Glutamatergic neuron (in vitro differentiated cells): ENCODE measurements at places on chromosomes 3 and 15. TPM values are rescaled to one million over a fixed set of nuclear protein-coding genes. Genes with fewer than 3 reads are reported as not detected.

The ITPKA gene
- 1.1 TPM for total RNA-seq

DNA sequence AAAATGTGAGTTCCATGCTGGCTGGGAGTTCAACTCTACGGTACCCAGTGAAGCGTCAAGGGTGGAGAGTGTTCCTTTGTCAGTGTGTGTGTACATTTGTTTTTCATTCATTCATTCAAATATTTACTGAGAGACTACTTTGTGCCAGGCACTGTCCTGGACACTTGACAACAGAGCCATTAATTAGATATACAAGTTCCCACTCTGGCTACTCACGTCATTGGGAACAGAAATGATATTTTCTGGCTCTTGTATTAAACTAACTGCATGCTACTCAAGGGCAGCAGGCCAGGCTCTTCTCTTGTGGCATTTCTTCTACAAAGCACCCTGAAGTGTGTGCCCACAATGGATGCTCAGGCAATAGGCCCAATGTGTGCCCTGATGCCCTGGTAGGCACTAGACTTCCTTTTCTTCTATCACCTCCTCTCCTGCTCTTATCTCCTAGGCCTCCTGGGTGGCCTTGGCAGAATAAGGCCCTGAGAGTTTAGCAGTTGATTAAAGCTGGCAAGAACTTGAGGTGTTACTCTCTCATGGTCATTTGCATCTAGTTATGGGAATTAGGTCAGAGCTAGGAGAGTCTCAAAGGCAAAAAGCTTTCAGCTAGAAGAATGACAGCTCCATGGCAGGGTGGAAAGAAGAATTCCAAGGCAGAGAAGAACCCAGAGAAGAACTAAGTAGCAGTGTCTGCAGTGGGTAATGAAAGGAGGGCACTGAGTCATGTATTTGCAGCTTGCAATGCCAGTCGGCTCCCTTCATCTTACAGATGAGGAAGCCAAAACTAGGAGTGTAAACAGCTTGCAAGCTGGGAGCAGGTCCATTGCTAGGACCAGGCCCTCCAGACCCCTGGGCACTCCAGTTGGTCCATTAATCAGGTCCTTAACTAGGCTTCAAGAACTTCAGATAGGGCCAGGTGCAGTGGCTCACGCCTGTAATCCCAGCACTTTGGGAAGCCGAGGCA lies 14.0 kb upstream of the SMAD3 start:
- DNase-seq = no peak

DNA sequence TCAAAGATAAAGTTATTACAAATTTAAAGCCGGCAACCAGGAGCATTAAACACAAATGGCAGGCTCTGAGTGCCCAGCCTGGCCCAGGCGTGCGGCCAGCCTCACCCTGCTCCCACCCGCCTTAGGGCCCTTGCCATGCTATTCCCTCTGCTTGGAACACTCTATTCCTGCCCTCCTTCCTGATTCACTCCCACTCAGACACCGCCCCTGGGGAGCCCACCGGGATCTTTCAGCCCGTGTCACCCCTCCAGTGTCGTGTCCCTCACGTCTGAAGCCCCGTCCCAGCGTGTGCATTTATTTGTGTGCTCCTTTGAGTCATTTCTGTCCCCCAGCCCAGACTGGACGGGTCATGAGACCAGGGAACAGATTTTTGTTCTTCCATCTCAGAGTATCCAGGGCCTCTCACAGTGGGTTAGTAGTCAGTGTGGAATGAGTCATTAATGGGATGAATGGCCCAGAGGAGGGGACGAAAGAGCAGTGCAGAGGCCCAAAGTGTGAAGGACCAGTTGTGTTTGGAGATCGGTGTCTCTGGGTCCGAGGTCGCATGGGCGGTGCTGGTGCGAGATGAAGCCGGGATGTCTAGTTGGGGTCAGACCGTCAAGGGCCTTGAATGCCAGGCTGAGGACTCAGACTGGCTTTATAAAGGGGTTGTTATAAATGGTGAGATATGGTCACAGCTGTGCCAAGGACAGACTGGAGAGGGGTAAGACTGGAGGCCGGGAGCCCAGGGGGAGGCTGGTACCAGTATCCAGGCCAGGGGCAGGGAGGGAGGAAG lies 58.9 kb upstream of the SLC6A6 start:
- DNase-seq = no peak

GRCh38 chr15:59447367-59447766 lies 9.4 kb downstream of the FAM81A start:
- no peak for DNase-seq

DNA sequence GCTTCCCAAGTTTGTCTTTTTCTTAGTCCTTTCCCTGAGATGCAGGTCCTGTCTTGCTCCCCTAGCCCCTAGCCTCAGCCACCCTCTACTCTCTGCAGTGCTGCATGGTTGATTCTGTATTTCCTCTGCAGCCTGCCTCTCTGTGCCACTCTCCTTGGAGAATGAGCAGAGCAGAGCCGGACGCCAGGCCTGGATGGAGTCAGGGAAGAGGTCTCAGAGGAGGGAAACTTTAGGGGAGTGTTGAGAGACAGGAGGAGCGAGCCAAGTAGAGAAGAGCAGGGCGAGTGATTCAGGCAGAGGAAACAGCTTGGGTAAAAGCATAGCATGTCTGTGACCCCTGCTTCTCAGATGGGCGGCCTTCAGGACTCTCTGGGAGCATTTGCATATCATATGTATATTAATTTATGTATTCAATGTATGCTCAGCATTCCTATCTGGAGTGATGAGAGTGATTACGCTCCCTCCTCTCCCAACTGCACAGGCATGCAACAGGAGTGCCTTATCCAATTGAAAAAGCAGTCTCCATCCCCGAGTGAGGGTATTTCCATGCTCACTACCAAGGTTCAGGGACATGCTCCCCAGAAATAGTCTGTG lies 166.7 kb downstream of the RORA start:
- DNase-seq = no peak

DNA sequence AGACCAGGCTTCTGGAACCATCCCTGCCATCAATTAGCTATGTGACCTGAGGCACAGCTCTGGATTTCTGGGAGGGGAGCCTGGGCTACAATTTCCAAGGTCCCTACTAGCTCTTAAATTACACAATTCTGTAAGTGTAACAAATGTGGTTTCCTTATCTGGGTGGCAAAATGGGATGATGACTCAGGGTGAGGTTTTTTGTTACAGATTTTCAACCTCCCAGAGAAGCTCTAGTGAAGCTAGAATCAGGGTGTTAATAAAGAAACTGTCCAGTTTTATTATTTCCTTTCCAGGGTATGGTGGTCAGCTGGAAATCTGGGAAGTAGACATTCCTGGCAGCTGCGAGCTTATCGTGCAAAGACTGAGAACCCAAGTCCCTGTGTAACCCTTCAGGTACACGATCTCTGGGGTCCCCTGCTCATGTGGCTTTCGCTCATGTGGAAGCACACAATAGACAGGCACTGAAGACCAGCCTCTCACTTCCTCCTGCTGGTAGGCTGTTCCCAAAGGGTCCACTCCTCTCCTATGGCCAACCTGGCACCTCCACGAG lies 7.3 kb downstream of the RAB27A start:
- DNase-seq = no peak

DNA sequence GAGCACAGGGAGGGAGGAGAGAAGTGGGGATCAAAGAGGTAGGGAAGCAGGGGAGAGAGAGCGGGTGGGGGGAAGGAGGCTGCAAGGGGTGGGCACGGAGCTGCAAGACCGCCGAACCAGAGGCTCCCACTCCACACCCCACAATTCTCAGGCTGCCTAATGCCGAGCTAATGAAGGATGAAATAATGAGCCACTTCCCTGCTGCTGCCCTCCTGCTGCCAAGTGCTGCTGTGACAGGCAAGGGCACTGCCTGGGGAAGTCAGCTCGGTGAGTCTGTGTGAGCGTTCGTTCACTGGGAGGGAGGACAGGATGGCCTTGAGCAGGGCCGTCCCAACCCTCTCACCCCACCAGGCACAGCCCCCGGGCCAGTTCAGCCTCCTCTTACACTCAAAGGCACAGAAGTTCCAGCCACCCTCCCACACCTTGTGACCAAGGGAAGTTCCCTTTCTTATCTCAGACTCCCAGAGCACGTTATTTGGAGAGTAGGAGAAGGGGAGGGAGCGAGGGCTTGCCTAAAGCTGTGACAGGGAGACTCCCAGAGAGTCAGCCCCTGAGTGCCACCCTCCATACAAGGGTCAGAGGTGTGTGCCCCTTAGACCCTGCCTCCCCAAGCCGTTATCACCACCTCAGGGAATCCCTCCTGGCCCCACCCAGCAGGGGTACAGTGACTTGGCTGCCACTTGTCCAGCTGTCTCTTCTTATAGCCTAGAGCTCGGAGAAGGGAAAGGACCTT lies 12.4 kb downstream of the GLYCTK start:
- no peak for DNase-seq

DNA sequence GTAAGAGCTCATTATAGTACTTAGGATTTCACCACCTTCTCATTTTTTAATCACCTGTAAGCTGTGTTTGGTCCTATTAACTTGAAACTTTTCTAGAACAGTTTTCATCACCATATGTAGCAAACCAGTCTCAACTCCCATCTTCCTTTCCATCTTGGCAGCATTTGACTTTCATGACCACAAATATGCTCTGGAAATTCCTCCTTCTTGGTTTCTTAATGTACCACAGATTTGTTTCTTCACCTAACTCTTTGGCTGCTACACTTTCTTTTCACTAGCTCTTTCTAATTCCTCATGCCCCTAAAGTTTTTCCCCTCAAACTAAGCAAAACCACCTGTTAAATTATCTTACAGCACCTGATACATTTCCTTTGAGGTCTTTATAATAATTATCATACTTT lies 13.2 kb upstream of the NMB start:
- no peak for DNase-seq

- DNase-seq = no peak
Measured at GRCh38 chr15:85329561-85330422, 50.6 kb upstream of the AKAP13 start.

- no peak for DNase-seq
Measured at GRCh38 chr15:93252780-93253179, 163.8 kb upstream of the RGMA start.
